ENCODE measurements at places on chromosomes 11 and 22.

- DNase-seq = no peak
These were observed 99.4 kb upstream of the MTMR2 start for GRCh38 chr11:96023275-96023674.

- peak; percentile 73 for DNase-seq
These were observed 17.7 kb upstream of the MICAL2 start for GRCh38 chr11:12092714-12093113.

- DNase-seq = no peak
These were observed 131.7 kb downstream of the MICAL2 start for GRCh38 chr11:12241971-12242672.

DNA sequence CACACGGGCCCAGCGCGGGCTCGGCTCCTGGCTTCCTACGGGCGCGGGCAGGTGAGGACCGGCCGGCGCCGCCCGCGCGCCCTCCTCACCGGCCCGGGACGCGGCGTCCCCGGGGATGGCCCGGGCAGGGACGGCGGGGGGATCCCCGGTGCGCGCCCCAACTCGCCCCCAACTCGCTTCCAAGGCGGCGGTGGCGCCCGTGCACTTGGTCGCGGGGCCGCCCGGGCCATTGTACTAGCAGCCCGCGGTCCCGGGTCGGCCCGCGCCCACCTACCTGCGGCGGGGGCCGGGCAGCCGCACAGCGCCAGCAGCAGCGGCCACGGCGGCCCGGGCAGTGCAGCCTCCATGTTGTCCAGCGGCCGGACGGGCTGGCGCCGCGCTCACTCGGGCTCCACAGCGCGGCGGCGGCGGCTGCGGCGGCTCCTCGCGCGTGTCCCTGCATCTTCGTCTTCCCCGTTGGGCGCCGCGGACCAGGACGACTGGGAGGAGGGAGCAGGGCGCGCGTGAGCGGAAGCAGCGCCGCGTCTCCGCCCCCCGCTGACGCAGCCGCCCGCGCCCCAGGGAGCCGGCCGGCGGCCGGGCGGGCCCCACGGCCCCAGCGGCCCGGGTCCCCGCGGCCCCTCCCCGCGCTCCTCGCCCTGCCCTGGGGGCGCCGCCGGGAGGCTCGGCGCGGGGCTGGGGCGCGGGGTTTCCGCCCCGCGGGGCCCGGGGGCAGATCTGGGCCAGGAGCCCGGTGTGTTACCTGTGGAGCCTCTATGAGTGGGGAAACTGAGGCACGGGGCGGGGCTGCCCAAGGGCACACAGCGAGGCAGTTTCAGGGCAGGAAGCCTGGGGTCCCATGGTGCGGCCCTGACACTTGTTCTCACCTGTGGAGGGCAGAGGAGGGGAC lies 159.3 kb upstream of the GRK3 start:
- no peak for DNase-seq

GRCh38 chr11:14451825-14452224 lies 47.8 kb downstream of the COPB1 start:
- DNase-seq = no peak

DNA sequence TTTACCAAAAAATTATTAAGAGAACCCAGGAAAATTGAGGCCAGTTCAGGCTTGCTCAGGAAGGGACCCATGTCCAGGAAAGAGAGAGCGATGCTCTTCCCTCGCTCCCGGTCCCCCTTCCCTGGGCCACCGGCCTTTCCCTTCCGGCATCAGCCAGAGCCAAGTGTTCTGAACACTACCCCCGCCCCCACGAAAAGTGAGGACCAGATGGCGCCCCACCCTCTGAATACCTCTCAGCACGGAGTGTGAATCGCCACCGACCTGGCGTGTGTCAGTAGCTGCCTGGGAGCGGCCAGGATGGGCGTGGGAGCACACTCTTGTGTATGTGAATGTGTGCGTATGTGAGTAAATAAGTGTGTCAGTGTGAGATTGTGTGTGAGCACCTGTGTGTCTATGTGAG lies 20.2 kb downstream of the RPS6KA4 start:
- no peak for DNase-seq

DNA sequence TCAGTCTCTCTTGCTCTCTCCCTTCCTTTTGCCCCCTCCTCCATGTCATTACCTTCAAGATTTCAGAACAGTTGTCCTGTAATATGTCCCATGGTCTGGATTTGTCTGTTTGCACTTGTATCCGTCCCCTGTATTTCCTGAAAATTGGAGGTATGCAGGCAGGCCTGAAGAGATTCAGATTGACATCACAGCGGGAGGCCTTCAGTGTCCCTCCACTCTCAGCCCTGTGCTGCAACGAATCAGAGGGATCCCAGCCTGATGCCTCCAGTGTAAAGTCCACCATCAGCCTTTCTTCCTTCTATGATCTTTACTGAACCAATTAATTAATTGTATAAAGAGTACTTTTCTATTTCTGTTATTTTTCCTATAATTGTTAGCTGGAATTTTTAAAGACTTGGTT lies 57.3 kb downstream of the ELMOD1 start:
- no peak for DNase-seq

GRCh38 chr11:113287801-113288200 lies 26.6 kb upstream of the TTC12 start:
- DNase-seq = no peak

DNA sequence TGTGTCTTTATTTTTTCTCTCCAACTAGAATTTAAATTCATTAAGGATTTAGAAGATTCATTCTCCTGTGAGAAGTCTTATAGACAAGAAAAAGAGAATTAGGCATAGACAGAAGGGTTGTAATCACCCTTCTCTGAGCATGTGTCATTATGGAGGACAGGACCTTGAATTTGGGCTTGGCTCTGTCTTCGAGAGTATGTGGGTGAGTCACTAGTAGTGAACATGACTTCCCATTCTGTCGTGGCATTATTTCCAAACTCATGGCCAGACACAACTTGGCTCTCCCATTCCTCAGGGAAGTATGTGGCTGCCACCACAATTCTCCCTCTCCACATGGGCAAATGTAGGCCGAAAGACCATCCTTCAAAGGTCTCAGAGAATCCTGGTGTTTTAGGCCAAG lies 14.3 kb upstream of the ANKK1 start:
- DNase-seq = no peak

DNA sequence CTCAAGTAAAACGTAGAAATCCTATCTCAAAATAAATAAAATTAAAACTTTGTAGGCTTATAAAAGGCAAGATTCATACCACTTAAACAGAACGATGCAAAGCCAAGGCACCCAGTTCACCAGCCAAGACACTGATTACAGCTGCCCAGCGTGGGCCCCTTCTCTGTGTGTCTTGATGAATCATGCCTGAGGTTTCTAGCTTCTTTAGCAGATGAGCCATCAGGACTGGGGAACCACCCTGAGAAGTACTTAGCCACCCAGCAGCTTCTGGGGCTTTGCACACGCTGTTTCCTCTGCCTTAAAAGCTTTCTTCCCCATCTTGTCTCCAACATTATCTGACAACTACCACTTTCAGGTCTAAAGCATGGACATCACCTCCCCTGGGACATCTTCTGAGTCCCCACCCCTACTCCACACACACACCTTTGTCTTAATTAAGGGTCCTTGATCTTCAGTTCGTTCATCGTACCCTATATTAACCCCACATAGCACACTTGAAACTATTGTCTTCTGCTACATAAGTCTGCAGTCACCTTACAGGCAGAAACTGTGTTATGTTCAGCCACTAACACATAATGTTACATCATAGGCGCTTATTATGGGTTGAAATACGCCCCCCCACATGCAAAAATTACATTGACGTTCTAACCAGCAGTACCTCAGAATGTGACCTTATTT lies 8.7 kb upstream of the LAYN start:
- no peak for DNase-seq

GRCh38 chr11:29008481-29008880 lies 900.3 kb downstream of the METTL15 start:
- DNase-seq = no peak

- DNase-seq = no peak
These were observed 68.3 kb upstream of the TSPAN18 start for GRCh38 chr11:44658506-44658850.

GRCh38 chr11:3709977-3710376 lies 38.8 kb upstream of the CHRNA10 start:
- DNase-seq = no peak

DNA sequence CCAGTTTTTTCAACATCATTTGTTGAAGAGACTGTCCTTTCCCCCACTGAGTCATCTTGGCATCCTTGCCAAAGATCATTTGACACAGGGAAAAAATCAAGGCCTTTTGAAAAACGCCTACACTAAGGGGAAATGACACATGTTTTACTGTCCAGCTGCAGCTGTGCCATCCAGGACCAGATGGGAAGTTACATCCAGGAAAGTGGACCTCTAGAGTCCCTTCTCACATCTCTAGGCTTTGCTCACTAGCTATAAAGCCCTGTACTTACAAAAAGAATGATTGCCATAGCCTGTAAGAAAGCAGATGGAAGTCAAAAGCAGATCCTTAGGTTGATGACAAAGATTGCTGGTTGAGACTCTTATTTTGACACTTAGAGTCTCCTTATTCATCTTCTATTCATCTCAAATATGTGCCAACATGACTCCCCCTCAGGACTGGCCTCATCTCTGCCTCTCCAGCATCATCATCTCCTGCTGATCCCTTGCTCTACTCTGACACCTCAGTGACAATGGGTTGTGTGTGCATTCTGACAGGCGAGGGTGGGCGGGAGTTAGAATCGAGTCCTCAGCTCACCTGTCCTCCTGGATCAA lies 22.8 kb downstream of the OSBP2 start:
- no peak for DNase-seq

DNA sequence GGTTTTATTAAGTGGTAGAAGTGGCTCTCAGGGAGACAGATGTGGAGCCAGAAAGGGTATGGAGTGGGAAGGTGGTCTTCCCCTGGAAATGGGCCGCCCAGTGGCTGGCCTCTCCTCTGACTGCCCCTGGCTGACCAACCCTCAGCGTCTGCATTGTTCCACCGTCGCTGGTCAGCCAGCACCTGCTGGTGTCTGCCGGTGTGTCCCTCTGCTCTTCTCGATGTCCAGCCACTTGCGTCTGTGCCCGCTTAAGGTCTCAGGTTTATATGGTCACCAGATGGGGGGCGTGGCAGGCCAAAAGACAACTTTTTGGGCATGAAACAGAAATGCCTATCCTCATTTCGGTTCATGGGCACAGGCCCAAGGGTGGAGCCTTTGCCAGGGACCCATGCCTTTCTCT lies 1221.5 kb downstream of the JRKL start:
- DNase-seq = no peak

- no peak for DNase-seq
These were observed 74.1 kb downstream of the CYB5R2 start for GRCh38 chr11:7599209-7599608.

- no peak for DNase-seq
These were observed 21.3 kb downstream of the IFITM10 start for GRCh38 chr11:1728931-1729691.

DNA sequence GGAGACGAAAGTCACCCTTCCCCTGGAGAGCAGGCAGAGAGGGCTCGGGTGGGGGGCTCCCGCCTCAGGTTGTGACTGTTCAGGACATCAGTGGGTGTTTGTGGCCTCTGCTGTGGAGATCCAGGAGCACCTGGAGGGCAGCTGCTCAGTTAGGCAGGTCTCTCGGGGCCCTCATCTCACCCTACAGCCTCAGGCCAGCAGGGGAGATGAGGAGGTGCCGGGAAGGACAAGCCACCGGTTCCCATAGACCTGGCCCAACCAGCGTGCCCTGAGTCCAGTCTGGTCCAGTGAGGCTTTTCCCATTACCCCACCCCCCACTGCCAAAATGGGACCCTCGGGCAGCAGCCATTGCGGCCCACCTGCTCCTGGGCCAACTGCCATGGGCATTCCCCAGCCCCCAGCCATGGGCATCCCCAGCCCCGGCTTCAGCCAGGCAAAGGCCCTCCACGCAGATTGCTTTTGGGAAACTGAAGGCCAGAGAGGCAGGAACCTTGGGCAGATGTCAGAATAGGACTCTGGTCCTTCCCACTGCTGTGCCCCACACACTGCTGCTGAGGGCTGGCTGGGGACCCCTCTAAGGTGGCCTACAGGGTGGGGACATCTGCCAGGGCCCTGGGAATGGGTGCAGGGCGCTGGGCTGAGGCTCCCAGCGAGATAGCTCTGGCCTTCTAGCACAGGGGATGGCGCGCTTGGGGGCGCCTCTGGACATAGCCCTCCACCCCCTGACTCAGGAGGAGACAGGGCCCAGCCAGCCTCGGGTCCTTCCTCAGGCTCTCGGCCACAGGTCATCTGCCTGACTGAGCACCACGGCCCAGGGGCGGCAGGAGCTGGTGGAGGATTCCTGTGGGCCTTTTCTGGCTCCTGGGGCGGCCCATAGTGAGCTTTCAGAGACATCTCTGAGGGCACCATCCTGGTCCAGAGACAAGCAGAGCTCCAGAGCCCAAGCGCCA lies 4.8 kb downstream of the PIM3 start:
- DNase-seq = no peak

- no peak for DNase-seq
These were observed 745.9 kb upstream of the TENM4 start for GRCh38 chr11:80186692-80187091.

DNA sequence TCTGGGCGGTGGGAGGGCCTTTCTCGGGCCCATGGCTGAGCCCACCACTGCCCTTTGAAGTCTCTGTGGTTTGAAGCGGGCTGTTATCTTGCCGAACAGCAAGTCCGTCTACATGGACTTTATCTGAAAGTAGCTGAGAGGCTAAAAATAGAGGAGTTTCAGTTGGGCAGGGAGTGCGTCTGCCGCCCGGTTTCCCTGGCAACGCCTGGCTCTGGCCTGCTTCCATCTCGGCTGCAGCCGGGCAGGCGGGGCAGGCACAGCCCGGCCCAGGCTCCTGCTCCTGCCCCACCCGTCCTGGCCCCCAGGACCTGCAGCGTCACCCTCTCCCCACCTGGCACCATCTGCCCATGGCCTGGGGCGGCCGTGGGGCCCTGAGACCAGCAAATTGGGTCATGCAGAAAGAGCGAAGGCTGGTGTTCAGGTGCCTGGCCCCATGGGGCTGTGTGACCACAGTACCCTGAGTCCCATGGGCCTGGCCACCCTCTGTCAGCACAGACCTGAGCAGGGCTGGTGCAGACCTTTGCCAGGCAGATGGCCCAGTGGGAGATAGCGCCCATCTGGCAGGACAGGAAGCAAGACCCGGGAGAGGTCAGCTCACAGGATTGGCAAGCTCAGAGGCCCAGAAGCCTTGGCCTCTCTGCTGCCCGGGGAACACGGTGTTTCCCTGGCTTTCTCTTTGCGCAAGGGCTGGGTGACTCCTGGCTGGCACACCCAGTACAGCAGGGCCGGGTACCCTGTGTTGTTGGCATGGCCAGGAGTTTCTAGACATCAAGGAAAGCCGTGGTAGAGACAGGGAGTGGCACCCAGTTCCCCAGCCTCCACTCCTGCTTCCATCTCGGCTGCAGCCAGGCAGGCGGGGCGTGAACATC lies 79.1 kb upstream of the KCNQ1OT1 start:
- no peak for DNase-seq

DNA sequence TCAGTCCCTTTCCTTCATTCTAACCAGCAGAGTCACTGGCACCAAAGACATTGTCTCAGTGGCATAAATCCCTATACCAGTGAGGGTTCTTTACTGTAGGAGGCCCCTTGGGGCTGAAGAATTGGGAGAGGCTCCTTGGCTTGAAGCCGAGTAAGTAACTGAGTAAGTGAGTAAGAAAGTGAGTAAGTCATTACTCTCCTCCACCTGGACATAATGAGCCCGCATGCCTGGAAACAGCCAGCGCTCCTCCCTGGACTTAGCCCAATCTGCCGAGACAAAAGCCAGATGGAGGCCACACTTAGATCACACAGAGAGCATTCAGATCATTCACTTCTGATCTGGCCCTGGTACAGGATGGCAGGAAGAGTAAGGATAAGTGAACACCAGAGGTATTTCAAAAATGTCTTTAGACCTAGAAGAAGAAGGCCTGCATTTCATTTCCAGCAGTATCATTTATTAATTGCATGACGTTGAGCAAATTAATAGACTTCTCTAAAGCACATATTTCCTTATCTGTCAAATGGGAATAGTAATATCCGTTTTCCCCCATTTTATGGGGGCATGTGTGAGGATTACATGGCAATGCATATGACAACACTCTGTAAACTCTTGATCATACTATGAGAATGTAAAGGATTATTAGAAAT lies 8.2 kb upstream of the MICAL3 start:
- DNase-seq = no peak

Data from NCI-H187 treated with DMSO at 0.1 percent for 48 hours (cell line).